ENCODE measurements at places on chromosomes 2 and 18. TPM values are rescaled to one million over a fixed set of nuclear protein-coding genes. Genes with fewer than 3 reads are reported as not detected.

DNA sequence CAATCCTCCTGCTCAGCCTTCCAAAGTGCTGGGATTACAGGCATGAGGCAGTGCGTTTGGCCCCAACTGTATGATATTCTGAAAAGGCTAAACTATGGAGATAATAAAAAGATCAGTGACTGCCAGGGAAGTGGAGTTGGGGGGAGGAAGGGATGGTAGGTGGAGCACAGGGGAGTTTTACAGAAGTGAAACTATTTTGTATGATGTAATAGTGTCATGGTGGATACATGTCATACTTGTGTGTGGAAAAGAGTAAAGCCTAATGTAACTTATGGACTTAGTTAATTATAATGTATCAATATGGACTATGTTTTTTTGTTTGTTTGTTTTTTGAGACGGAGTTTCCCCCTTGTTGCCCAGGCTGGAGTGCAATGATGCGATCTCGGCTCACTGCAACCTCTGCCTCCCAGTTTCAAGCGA, 2.9 kb upstream of the GGCX start:
- DNase-seq, result no peak

GRCh38 chr18:5318061-5318700, 22.7 kb upstream of the ZBTB14 start:
- no peak for DNase-seq

The CIB4 gene
- not detected for total RNA-seq

The COL4A3 gene
- 3.6 TPM for total RNA-seq

The CAPN14 gene
- 0.42 TPM for total RNA-seq

DNA sequence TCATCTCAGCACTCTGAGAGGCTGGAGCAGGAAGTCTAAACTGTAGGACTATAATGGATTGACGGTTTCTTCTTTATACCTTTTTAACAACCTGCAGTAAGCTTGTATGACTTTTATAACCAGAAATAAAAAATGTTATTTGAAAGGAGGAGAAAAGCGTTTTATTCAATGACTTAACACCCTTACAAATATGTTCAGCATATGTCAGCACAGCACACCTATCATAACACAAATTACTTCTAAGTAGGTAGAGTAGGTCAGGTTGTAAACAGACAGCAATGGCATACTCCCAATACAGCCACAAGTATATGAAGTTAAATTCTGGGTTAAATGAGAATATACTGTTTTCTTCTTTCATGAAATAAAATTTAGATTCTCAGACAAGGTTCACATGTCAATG, 16.1 kb downstream of the RAB1A start:
- no peak for DNase-seq

The MC4R gene
- 1.4 TPM for total RNA-seq

Measured in esophagus muscularis mucosa (tissue), 4 donors.